ENCODE measurements at places on chromosomes 12 and 14. TPM values are rescaled to one million over a fixed set of nuclear protein-coding genes. Genes with fewer than 3 reads are reported as not detected.

DNA sequence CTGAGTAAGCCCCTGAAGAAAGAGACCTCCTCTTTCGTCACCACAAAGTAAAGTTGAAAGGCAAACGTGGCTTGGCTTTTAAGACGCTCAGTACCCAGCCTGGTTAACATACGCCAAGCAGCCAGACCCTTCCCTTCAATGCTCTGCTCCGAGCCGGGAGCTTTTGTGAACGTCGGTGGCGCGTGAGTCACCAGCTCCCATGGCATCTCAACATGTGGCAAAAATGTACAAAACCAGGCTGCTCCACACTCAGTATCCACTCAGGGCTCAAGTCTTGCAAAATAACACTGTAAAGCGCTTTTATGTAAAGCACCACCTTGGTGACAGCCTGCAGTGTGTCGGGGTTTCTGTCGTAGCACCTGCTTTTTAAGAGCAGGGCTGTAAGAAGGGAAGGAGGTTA, 89.0 kb downstream of the SETD3 start:
- DNase-seq: no peak

GRCh38 chr12:94198872-94199271, 50.5 kb downstream of the PLXNC1 start:
- DNase-seq: no peak

DNA sequence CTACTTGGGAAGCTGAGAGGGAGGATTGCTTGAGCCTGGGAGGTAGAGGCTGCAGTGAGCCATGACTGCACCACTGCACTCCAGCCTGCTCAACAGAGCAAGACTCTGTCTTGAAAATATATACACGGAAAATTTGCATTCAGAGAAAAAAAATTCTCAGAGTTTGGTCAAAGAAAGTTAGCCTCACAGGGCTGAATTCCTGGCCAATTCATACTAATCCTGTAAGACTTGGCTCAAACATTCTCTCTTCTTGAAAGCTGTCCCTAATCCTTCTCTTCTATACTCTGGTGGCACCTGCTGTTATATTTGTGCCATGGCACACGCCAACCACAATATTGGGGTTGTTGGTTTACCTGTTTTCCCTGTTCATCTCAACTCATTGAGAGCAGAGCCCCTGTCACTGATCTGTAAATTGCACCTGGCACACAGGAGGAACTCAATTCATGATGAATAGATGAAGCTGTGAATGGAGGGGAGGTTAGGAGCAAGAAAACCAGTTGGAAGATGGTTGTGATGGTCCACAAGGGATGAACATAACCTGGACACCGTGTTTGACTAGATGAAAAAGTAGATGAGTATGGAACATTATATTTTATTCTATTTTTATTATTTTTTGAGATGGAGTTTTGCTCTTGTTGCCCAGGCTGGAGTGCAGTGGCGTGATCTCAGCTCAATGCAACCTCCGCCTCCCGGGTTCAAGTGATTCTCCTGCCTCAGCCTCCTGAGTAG, 36.8 kb upstream of the SPTSSA start:
- DNase-seq: no peak

- no peak for DNase-seq
Observed at GRCh38 chr12:99619389-99620158, 28.0 kb upstream of the GARIN6 start.

DNA sequence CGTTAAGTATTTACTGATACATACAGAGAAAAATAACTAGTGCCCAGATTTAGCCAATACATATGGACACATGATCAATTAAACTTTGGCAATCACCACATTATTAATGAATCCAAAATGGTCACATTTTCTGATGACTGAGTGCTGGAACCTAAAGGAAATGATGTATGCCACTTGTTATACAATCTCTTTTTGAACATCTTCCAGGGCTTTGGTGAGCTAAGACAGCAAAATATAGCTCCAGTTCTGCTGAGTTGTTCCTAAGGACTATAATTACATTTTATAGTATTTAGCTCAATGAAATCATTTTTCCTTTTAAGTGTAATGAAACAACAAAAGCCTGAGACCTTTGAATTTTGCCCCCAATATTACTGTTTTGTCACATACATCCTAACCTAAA, 329.1 kb upstream of the ATP2B1 start:
- DNase-seq: no peak

ARMH4 gene
- 32.6 TPM for total RNA-seq

TBPL2 gene
- not detected for total RNA-seq

CARMIL3 gene
- 12.2 TPM for total RNA-seq

SLC25A47 gene
- not detected for total RNA-seq

Data from dorsolateral prefrontal cortex (tissue), 122 donors.